ENCODE measurements at places on chromosomes 12 and 14.
A peak's percentile ranks its signal among the peaks of the same experiment; 100 is the strongest.

DNA sequence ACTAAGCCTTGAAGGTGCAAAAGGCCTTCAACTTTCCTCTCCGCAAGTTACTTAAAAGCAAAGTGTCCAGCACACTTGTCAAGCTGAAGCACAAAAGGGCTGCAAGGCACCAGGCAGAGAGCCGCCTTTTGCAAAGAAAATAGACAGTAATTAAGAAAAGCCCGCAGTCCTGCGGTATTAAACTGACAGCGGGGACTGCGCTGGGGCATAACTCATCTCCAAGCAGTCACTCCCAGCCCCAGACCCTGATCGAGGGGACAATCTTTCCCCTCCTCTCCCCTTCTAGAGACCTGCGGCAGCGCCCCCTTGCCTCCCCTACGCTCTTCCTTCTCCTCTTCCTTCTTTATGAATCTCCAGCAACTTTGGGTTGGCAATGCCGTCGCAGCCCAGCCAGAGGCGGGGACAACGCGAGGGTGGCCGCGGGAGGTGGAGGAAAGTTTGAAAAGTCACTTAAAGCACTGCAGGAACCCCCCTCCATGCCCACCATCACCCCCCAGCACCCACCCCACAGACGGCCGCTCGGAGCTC, 200.9 kb upstream of the CAND1 start:
- peak; percentile 10 for DNase-seq

DNA sequence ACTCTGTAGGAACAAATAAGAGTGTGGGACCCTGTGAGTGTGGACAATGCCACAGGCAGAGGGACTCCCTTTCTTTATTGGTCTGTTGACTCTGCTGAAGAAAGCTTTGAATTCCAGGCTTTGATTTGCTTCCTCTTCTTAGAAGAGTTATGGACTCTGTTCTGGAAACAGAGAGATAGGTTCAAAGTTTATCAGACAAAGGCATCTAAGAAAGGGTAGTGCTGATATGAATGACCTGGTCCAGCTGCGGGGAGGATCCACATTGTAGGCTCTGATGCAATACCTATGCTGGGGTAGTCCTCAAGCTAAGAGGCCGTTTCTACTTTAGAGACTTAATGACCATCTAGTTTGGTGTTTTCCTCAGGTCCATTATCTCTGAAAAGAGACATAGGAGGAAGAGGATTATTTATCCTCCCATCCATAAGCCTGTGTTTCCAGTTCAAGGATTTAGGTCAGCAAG, 10.7 kb upstream of the IKZF4 start:
- DNase-seq = no peak

DNA sequence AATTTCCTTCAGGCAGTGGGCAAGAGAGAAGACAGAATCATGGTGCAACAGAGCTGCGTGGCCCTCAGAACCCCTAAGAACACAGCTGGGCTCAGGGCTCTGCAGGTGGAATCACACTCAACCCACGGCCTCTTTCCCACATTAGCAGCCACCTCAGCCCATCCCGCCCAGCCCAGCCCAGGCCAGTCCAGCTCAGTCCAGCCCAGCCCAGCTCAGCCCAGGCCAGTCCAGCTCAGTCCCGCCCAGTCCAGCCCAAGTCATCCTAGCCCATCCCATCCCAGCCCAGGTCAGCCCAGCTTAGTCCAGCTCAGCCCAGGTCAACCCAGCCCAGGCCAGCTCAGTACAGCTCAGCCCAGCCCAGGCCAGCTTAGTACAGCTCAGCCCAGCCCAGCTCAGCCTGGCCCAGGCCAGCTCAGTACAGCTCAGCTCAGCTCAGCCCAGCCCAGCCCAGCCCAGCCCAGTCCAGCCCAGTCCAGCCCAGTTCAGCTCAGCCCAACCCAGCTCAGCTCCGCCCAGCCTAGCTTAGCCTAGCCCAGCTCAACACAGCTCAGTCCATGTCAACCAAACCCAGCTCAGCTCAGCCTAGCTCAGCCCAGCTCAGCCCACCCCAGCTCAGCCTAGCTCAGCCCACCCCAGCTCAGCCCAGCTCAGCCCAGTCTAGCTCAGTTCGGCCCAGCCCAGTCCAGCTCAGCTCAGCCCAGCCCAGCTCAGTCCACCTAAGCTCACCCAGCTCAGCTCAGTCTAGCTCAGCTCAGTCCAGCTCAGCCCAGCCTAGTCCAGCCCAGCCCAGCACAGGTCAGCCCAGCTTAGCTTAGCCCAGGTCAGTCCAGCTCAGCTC, 183.1 kb downstream of the TMEM121 start:
- no peak for DNase-seq

- no peak for DNase-seq
These were observed 182.0 kb upstream of the NAV3 start for GRCh38 chr12:77648716-77649115.

GRCh38 chr12:124720681-124721500, 142.8 kb downstream of the SCARB1 start:
- DNase-seq = peak; percentile 93

GRCh38 chr12:95694136-95694535, 96.4 kb downstream of the NTN4 start:
- no peak for DNase-seq

- peak; percentile 48 for DNase-seq
These were observed 62.5 kb upstream of the PYGL start for GRCh38 chr14:51006781-51007211.

DNA sequence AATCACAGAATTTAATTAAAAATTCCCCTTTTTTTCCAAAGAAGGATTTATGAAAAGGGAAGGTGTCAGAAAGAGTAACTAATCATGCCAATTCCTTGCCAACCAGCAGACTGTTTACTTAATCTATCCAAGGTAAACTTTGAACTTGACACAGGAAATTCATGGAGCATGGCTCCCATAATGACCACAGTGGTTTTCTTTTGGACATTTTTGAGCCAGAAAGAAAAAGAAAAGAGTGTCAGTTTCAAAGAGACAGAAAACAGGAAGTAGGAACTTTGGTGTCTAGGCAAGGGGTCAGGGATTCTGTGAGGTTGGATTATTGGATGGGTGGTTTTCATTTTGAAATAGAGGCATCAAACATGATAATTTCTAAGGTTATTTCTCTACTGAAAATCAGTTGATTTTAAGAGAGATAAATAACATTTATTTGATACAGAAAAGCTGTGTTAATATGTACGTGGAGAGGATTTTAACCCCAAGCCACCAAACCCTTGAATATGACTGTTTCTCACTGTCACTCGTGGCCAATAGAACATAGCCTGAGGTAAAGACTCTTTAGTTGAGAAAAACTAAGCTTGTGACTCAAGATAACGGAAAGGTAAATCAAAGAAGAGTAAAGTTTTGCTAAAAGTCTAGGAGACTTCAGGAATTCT, 196.1 kb downstream of the TTC6 start:
- DNase-seq = no peak

GRCh38 chr12:5010151-5010550, 33.5 kb upstream of the KCNA5 start:
- DNase-seq = no peak

DNA sequence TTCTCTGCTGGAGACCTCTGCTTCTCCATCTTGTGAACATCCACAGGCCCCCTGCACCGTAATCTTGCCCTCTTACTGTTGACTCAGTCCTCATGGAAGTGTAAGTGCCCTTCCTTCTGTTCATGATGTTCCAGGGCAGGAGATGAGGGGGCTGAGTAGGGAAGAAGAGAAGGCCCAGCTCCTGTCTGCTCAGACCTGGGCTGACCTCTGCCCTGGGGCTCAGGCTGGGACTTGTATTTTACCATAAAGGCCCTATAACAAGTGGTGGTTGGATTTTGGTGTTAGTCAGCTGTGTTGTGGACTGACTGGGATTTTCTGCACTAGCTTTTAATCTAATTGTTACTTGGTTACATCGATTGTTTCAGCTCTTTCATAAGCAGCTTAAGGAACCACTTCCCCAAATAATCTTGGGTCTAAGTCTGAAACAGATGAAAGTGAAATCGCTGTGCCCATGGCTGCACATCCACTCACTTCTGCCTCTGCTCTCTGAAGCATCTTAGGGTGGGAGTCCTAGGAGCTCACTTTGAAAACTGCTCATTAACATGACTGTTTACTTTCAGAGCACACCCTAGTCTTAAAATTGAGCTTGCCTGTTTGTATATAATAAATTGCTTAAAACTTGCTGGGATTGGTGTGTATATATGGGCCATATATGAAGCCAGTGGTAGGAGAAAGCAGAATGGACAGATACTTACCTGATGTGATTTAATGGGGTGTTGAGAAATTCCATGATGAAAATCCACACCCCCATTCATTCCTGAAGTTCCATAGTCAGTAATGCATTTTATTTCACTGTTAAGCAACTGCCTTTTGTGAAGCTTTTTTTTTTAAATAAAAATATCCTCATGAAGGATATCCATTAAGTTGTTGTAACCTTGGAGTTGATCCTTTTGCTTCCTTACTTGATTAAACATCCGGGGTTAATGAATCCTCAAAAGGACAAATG, 17.7 kb downstream of the C12orf71 start:
- no peak for DNase-seq

DNA sequence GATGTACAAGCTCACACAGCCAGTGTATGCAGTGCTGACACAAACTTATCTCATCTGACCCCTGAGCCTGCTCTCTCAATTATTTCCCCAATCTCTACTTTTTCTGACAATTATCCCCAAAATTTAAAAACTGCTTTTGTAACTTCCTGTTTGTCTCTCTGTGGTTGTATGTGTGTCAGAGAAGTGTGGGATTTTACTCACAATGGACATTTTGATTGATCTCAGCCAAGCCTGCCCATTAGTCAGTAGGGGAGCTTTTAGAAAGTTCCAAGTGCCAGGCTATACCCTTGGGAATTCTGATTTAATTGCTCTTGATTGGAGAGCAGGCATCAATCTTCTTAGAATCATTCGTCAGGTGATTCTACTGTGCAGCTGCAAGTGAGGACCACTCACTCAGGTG, 64.9 kb upstream of the LMNTD1 start:
- DNase-seq = no peak

GRCh38 chr14:48398675-48399282, 723.4 kb upstream of the MDGA2 start:
- DNase-seq = peak; percentile 14

GRCh38 chr14:72612041-72612440, 281.9 kb downstream of the DPF3 start:
- DNase-seq = no peak

DNA sequence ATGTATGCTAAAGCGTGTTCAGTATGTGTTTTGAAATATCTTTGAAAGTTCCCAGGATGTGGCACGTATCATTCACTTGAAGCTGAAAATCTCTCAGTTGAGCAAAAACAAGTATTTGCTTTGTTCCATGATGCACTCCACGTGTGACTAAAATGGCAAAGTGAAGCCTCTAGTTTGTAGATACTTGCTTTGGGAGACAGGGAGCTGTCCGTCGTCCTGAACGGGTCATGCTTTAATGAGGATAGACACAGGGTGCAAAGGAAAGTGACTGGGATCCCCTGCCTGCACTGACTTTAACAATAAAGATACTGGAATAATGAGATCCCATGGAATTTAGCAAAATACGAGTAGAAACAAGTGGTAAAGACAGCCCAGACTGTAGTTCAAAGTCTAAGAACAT, 991.4 kb downstream of the NRXN3 start:
- DNase-seq = peak; percentile 3

- DNase-seq = no peak
These were observed 39.8 kb downstream of the ACTN1 start for GRCh38 chr14:68939181-68939892.

- no peak for DNase-seq
These were observed 87.9 kb downstream of the ATP23 start for GRCh38 chr12:58029260-58029659.

- peak; percentile 70 for DNase-seq
These were observed 190.2 kb downstream of the FSCB start for GRCh38 chr14:44316647-44317440.

DNA sequence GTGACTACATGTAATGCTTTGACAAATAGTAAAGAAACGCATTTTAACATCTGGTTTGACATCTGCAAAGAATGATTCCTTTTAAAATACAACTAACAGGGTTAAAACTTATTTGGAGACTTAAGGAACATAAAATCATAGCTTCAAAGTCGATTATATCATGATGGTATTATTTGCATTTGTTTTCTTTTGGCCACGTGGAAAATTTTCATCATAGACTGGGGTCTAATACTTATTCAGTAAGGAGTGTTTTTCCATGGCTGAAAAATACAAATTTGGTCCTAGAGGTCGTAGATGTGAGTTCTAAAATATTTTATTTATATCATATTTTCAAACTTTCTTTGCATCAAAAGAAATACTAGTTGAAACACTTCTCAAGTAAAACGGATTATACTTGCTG, 31.5 kb upstream of the LMNTD1 start:
- no peak for DNase-seq

GRCh38 chr14:40213701-40214100, 781.5 kb upstream of the FBXO33 start:
- no peak for DNase-seq

- no peak for DNase-seq
These were observed 185.1 kb downstream of the ATXN7L3B start for GRCh38 chr12:74722709-74723108.

DNA sequence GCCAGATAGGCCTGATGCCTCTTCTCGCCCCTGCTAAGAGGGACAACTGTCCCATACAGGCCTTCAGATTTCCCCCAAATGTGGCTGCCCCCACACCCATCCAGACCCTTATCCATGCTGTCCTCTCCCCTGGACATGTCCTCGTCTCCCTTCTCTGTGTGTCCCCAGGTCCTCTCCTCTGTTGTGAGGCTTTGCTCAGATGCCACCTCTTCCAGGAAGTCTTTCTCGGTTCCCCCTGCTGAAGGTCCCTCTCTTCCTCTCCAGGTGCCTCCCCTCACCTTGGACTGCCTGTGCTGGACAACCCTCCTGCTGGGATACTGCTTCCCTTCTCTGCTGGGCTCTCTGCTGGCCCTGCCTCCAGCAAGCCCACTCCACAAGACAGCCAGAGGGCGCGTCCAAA, 33.7 kb downstream of the BEGAIN start:
- DNase-seq = no peak

- no peak for DNase-seq
These were observed 23.6 kb upstream of the KCNH3 start for GRCh38 chr12:49515266-49515665.

- no peak for DNase-seq
These were observed 120.3 kb downstream of the SLC38A1 start for GRCh38 chr12:46148327-46149078.

DNA sequence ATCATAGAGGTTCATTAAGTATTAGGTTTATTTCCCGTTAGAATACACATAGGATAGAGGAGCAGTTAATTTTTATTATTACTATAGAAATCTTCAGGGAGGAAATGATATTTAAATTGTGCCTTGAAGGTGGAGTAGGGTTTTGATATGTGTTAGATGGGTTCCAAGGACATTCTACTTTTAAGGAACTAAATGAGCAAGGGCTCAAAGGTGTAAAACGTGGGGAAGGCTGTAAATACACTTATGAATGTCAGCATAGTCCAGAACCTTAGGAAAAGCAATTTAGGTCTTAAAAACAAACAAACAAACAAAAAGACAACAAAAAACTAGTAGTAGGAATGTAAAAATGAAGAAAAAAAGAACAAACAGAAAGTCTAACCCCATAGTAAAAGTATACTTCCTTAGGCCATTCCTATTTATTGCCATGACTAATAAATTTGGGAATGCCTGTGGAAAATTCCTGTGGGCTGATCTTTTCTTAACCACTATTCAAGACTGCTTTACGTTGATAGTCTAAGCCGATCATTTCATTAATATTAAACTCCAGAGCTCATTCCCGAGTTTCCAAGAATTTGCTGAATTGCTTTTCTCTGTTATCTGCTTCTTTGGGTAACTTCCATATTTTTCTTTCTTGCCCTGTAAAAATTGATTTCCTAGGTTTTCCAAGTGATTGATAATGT, 180.3 kb downstream of the RAD51B start:
- DNase-seq = peak; percentile 93

GRCh38 chr14:64440494-64440893, 24.8 kb upstream of the AKAP5 start:
- no peak for DNase-seq
